GM06990 (cell line): ENCODE measurements at places on chromosomes 7 and 10.

DNA sequence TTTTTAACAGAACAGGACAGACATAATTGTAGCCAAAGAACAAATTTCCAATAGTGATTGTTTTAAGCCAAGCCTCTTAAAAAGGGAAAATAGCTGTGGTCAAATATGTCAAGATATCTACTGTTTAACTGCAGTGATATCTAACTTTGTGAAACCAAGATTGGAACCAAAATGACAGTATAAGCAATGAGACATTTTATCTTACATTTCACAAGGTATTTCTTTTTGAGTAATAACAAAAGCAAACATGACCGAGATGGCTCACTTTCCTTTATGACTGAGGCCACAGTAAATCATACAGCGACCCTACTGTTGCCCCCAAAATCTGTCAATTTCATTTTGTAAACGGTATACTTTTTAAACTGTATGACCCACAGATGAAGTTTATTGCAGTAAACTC is 215.8 kb downstream of the MLLT10 start:
- DNase-seq, result no peak

GRCh38 chr7:116355424-116355765 is 144.1 kb upstream of the CAV2 start:
- DNase-seq, result no peak

DNA sequence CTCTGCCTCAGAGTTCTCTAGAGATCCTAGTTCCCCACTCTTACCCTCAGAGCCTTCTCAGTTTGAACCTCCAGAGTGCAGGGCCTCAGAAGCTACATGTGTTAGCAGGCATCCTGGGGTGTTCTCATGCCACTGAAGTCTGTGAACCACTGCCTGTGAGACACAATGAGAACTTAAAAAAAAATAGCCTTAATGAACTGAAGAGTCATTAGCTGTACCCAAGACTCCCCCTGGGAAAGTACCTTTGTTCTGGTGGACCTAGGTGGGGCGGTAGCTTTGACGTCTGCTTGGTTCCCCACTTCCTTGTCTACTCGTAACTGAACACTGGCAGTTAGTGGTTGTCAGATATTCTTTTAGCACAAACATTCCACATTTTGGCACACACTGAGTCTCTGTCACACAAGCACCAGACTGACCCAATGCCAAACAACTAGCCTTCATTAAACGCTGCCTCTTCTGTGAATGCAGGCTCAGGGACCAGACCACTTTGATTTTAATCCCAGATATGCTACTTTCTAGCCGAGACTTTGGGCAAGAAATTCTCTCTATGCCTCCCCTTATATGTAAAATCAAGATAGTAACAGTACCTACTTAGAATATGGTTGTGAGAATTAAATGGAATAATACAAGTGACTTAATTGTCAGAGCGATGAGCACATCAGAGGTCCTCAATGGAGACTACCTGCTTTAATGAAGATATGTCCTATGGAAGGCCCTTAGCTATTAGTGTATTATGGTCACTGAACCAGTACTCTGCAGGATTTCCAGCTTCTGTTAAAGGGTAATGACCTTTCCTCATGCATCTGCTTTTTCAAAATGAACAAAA is 75.3 kb upstream of the CC2D2B start:
- peak; percentile 85 for DNase-seq

DNA sequence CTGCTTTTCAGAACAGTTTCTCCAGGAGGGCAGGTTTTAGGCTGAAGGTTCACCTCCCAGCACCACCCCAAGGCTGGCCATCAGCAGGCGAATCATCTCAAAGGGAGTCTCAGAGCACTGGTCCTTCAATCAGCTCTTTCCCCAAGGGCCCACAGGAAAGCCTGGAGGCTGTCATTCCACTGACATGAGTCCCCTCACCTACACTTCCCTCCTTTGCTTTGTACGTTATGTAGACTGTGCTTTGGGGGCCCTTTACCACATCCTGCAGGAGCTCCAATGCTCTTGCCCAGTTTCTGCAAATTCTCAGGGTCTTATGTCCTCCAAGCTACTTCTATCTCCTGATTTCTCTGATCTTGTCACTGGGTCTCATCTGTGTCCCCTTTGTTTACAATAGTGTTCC is 15.4 kb downstream of the WDFY4 start:
- DNase-seq, result no peak

- DNase-seq, result no peak
Observed at GRCh38 chr7:40795607-40796006, 660.8 kb downstream of the SUGCT start.

DNA sequence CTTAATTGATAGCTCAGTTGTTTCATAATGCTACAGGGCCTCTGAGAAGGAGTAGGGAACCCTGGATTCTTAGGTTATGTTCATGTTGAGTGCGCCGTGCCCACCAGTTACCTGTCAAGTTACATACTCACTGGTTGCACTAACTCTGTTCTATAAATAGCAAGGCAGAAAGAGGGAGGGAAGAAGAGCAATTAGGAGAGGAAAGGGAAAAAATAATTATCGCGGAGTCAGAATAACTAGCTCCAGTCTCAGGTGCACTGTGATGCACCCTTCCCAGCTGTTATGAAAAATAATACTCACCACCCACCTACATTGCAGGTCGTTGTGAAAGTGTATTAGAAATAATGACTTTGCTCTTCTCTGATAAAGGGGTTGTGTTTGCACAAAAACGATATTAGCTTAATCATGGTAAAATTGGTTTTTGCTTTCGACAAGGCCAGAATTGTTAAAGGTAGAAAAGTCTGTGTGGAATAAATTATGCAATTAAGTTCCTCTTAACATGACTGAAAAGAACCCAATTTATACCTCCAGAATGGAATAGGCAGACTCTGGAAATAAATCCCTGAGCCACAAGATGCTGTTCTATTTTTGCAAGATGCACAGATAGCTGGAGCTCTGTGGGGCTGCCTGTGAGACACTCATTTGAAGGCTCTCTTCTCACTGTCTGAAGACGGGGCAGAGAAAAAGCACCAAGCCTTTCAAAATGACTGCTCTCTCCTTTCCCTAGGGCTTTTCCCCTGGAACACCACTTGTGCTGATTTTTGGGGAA is 137.6 kb upstream of the PITRM1 start:
- no peak for DNase-seq

GRCh38 chr7:107219563-107220244 is 50.9 kb downstream of the HBP1 start:
- no peak for DNase-seq

DNA sequence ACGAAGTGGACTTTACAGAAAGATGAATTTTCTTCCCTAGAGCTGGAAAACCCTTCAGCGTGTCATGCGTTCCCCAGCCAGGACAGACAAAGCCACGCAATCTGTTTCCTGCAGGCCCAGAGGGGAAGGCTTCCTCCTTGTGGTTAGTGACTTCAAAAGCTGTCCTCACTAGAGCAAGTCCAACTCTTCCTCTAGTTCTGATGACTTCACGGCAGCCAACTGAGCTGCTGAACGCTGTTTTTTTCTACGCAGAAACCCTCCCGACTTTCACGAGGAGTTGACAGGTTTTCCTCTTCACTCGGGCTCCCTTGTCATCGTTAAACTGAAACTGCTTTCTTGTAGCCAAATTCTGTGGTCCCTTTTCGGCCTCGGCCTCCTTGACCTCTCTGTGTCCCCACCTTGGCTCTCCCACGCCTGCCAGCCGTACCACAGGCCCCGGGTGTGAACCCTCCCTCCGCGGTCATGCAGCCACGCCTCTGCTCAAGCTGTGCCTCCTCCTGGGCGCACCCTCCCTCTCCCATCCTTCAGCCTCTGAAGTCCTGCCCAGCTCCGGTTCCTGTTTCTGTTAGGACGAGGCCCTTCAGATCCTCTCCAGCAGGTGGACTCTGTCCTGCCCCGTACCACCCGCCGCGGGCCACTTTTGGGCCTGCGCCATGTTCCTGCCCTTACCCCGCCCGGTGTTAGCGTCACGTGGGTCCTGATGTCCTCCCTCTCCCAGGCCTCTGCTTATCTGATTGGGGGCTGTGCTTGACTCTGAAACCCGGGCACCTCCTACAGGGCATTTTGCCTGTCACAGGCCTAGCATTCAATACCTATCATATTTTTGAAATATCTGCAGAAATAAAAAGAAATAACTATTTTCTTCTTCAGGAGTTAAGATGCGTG is 39.3 kb downstream of the CUX1 start:
- DNase-seq, result peak; percentile 94

GRCh38 chr10:21047096-21047495 is 150.0 kb upstream of the NEBL start:
- no peak for DNase-seq

DNA sequence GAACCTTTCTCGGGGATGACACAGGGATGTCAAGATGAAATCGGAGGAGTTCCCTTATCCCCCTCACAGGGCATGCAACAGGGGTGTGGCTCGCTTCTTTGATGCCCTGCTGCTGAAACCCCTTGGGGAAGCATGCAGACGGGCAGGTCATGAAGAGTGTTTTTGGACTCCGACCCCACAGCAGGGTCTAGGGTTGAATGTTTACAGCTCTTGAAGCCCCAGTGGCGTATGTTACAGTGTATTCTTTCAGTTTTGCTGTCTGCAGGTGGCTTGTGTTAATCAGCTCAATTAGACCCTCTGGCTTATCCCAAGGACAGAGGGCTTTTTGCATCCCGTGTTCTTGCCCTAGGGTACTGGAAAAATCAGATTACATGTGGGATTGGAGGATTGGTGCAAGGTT is 446.5 kb downstream of the LRMDA start:
- no peak for DNase-seq

- no peak for DNase-seq
Observed at GRCh38 chr10:15140698-15141097, 27.8 kb downstream of the NMT2 start.

GRCh38 chr7:105664816-105665525 is 83.7 kb upstream of the EFCAB10 start:
- DNase-seq, result no peak

- DNase-seq, result peak; percentile 34
Observed at GRCh38 chr10:71696628-71697326, 22.8 kb downstream of the C10orf105 start.

GRCh38 chr7:139923090-139923489 is 94.0 kb downstream of the TBXAS1 start:
- DNase-seq, result no peak

- DNase-seq, result no peak
Observed at GRCh38 chr10:45452743-45453452, 78.9 kb downstream of the ALOX5 start.

DNA sequence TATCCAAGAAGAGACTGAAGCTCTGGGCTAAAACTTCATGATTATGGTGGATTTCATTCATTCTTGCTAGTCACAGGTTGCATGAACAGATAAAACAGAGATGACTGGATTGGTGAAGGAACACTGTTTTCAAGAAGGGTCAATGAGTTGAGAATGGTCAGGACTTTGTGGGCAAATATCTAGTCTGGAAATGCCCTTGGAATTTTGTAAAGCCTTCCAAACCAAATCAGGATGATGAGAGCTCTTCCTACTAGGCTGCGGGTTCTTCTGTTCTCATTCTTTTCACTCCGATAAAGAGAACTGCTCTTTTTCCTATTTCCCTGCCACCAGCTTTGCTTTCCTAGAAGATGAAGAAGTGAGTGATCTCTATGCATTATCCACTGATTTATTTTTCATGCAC is 171.4 kb downstream of the ARID5B start:
- no peak for DNase-seq

GRCh38 chr7:85186083-85186520 is 754 bp downstream of the SEMA3D start:
- DNase-seq, result peak; percentile 3

DNA sequence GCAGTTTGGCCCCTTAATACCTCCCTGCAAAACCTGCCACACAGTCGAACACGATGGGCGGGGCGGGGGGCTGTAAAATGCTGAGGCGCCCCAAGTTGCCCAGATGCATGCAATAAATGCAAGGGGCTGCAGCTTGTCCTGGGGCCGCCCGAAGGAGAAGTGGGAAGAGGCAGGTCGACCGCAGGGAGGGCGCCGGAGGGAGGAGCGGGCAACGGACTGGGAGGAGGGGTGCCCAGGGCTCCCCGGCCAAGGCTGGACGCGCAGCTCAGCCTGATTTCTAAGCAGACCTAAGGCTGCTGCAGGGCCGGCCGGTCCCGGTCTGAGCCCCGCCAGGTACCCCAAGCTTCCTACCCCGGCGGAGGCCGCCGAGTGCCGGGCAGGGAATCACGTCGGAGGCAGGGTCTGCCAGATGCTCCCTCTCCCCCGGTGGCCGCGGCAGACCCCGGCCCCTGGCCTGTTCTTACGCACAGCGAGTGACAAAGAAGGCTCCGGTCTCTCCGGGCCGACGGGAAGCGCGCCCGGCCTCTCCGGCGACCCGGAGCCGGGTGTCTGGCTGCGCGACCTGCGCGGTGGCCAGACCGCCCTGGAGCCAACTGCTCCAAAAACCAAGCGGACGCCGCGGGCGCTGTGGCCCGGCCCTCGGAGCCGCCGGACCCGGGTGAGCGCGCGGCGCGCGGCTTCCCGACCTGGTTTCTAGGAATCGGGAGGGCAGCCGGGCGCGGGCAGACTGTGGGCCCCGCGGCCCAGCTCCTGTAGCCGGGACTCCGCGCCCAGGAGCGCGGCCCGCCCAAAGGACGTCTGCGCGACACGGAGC is 744 bp upstream of the EBF3 start:
- no peak for DNase-seq

DNA sequence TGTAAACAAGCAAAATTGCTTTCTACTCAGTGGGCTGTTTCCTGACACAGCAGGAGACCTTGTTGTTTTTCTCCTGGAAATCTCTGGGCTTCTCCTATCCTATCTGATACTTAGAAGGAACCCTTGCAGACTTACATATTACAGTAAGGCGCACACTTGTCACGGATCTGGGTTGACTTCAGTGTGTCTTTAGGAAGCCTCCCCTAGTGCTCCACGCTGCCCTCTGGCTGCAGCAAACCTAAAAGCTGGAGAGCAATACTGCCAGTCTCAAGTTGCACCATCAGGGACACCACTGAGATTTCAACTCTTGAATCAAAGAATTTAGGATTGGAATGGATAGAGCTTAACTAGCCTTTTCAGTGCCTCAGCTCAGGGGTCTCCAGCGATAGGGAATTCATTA is 495.3 kb downstream of the LRMDA start:
- DNase-seq, result no peak

GRCh38 chr7:25361863-25362262 is 133.6 kb upstream of the NPVF start:
- DNase-seq, result no peak

GRCh38 chr7:72465521-72465920 is 53.4 kb upstream of the CALN1 start:
- DNase-seq, result no peak

DNA sequence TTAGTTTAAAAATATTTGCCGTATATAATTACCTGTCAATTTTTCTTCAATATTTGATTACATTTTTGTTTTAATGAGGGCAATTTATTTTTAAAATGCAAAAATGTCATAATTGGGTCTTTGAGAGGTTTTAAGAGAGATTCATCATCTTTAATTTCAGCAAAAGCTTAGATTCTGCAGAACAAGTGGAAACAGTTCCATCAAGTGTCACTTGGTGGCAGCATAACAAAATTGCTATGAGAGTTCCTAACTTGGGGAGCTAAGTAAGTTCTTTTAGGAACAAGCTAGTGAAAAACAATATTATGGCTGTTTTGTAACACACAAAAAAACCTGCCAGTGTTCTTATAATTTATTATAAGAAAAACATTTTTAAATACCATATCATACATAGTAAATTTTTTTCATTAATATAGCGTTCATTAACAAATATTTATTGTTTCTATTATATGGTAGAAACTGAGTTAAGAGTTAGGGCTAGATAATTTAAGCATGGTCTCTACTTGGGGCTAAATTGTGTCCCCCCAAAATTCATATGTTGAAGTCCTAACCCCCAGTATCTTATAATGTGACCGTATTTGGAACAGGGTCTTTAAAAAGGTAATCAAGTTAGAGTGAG is 155.2 kb downstream of the MAGI2 start:
- no peak for DNase-seq
